Activated T-helper 9 cell treated with anti-CD3 and anti-CD28 coated beads, Interleukin-2, amount 50 U/mL, for 16 hours (primary cell): ENCODE measurements at places on chromosomes 7 and 10.

DNA sequence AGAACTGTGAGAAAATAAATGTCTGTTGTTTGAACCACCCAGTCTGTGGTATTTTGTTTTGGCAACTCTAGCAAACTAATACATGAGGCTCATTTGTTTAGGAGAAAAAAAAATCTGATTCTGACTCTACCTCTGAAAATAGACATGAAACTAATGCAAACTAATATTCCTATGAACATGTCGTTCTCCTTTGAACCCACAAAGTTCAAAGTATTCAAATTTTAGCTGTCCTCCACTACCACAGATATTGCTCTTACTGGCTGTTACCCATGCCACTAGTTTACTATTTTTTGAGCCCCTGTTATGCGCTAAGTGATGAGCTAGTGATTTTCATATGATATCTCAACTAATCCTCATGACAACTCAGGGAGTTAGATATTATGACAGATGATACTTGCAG, 58.8 kb upstream of the ZNF804B start:
- DNase-seq = no peak

DNA sequence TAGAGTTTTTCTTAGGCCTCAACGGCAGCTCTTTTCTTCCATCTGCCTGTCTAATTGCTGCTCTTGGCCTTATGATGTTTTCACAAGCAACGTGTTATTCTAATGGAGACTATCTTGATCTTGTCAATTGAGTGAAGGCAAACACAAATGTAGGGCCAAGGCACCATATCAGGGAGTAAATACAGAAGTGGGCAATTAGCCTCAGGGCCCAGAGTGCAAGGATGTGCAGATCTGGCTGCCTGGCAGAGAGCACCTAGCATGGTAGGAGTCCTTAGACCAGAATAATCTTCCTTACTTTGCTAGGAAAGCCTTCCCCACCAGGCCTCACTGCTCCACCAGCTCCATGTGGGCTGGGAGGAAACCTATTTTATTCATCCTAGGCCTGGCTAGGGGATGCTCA, 590.9 kb downstream of the LRMDA start:
- no peak for DNase-seq

DNA sequence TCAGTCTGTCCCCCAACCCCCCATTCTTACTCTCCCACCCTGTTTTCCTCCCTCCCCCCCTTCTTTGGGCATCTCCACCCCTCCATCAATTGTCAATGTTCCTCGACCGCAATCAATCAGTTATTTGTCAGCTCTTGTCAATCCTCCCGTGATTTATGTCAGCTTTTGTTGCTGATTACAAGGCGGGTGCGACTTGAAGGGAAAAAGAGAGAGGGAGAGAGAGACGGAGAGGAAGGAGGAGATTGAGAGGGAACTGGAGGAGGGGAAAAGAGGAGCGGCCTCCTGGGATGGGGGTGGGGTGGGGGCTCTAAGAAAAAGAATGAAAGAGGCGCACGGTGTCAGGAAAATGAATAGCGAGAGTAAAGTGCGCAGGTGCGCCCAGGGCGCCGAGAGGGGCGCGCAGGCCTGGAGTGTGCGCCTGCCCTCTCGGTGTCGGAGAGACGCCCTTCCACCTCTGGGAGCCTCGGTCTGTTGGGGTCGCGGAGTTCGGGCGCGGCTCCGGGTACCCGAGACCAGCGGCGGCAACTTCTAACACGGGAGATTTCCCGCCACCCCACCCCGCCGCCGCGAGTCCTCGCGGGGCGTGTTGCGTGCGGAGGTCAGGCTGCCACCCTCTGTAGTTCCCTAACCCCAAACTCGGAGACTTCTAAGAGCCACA, 1.1 kb upstream of the ZNF503 start:
- DNase-seq = no peak

GRCh38 chr10:89535171-89536012, at the start of gene SLC16A12:
SLC16A12 (minus strand) TSS chr10:89535594; CDS start chr10:89462578, 73,016 bp downstream.
- no peak for DNase-seq

- no peak for DNase-seq
These were observed 11.8 kb downstream of the ZAN start for GRCh38 chr7:100745184-100745583.

- DNase-seq = no peak
These were observed 6.5 kb downstream of the ZSWIM8 start for GRCh38 chr10:73791871-73792400.

DNA sequence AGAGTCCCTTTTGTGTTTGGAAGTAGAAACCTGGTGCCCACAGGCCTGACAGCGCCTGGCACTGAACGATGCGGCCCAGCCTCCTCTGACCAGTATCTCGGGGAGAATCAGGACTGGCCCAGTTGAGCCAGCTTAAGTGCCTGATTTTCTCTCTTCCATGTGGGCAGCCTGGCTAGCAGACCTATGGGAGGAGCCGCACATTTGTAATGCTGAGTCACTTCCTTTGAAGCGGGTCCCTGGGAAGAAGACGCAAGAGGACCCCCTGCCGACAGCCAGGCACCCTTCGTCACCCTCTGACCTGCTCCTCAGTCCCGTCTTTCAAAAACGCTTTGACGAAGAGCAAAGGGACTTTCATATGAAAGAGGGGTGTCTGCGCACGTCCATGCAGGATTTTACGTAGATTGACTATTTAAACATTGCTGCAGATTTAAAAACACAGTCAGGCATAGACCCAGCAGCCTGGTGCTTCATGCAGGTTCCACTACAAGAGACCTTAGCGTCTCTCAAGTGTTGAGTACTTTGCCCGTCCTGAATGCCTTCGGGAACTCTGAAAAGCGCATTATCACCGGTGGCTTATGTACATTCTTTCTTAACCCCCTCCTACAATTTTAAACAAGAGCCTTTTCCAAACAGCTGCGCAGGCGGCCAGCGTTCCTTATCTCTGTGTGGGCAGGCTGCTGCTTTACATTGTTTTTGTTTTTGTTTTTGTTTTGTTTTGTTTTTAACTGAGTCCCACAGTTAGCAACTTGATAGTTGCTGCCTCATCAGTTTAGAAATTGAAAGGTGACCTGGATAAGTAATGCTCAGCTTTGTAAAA, 36.5 kb upstream of the AP5Z1 start:
- no peak for DNase-seq

DNA sequence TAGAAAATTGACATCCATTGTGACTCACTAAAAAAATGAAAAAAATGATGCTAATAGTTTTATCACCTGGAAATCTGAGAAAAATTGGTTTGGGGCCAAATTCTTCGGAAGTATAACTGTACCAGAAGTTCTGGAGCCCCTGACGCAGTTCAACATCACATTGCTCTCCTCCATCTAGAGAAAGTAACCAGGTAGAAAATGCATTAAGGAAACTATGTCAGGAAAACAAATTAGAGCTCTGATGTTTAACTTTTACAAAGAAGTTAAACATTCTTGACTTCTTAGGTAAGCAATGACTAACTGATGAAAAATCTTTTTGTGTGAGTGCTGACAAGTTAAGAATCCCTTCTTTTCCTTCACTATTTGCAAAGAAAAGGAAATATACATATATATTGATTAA, 61.1 kb upstream of the TMEM196 start:
- no peak for DNase-seq

- DNase-seq = no peak
These were observed 427.0 kb downstream of the KCNMA1 start for GRCh38 chr10:77210645-77211044.

GRCh38 chr7:142874837-142875236, 10.7 kb downstream of the TRPV6 start:
- no peak for DNase-seq

DNA sequence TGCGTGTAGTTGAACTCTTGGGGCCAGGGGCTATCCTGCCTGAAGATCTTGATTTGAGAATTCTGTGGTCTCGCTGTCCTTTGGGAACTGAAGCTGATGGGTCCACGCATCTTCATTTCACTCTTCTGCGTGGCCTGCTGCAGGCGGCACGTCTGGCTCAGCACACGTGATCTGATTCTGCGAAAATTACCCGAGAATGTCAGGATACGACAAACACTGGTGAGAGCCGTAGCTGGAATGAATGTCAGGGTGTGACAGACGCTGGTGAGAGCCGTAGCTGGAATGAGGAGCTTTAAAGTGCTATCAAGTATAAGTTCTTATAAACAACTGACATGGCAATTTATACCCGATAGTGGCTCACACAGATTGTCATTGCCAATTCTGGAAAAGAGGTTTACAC, 44.6 kb upstream of the CFAP46 start:
- DNase-seq = no peak

- DNase-seq = no peak
These were observed 93.0 kb upstream of the PCGF5 start for GRCh38 chr10:91127341-91128082.

- DNase-seq = no peak
These were observed 12.1 kb upstream of the SNX13 start for GRCh38 chr7:17952387-17952786.

GRCh38 chr7:95536656-95537311, 51.0 kb downstream of the ASB4 start:
- DNase-seq = no peak

DNA sequence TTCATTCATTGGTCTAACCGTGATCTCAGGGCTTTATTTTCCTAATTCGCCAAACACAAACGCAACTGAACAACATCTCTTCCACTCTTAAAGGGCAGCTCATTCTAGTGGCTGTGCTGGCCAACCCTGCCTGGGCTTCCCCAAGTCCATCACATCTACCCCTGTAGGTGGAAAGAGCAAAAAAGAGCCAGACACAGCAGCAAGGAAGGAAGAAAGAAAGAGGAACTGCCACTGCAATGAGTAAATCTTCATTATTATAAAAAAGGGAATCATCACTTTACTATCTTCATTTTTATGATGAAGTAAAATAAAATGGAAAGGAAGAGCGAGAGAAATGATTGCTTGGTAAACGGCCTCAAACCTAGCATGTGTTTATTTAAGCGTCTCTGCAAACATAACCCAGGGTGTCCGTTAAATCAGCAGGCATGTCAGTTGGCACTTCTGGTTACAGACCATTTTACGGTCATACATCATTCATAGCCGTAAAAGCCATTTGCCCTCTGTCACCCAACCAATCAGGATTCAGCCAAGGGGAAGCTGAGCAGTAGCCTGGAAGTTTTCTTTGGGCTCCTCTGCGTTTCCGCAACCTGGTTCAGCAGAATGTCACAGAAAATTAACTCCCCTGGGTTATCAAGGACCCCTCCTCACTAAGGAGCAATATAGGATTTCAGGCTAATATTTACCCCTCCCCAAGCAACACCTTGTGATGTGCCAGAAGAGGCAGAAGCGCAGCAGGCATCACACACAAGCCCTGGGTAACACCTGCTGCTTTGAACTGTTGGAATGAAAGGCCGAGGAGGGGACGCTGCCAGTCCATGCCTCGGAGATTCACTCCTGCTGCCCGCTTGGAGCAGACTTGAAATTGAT, 234.0 kb downstream of the SNX10 start:
- no peak for DNase-seq

DNA sequence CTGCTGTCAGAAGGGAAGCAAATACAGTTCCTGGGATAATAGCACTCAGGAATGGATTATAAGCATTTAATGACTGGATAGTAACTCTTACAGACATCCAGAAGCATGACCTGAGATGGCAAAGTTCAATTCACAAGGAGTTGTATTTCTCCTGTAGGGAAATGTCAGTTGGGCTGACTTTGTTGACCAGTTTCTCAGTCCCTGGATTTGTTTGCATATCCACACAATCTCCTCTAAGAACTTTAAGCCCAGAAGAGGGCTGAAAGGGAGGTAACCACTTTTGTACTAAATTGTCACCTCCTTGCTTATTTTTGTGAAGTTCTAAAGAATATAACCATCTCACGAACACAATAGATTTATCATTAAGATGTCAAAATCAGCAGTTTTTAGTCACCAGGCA, 140.3 kb downstream of the SEMA3D start:
- DNase-seq = no peak

DNA sequence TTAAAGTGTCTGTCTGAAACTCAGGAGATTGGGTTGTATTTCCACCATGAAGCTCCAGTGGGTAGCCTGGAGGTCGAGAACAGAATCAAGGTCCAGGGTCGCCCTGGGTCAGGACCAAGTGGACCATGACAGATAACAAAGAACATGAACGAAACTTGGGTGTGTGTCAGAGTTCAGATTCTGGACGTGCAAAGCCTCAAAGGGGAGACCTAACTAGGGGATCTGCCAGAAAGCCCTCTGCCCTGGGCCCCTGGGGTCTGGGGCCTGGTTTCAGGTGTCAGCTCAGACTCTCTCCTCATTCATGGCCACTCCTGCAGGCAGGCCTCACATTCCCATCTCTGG, 1.6 kb downstream of the RASSF4 start:
- no peak for DNase-seq

DNA sequence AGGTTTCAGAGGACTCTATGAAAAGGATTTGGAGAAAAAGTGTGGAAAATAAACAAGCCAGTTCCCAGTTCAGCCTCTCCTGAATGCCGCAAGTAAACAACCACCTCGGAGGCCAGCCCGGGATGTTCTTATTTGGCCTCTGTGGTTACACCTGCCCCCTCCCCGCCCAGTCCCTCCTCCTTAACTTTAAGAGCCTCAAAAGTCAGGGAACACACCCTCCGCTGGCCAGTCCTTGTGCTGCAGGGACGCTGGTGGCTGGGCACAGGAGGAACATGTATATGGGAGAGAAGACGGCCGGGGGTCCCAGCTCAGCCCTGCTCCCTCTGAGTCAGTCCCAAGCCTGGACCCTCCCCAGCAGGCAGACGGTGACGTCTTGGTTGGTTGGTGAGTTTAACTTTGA, 6.1 kb downstream of the CHST3 start:
- DNase-seq = no peak

- peak; percentile 15 for DNase-seq
These were observed 12.6 kb downstream of the KLLN start for GRCh38 chr10:87850742-87851205.

GRCh38 chr10:6561552-6561951, 18.5 kb downstream of the PRKCQ start:
- DNase-seq = no peak

DNA sequence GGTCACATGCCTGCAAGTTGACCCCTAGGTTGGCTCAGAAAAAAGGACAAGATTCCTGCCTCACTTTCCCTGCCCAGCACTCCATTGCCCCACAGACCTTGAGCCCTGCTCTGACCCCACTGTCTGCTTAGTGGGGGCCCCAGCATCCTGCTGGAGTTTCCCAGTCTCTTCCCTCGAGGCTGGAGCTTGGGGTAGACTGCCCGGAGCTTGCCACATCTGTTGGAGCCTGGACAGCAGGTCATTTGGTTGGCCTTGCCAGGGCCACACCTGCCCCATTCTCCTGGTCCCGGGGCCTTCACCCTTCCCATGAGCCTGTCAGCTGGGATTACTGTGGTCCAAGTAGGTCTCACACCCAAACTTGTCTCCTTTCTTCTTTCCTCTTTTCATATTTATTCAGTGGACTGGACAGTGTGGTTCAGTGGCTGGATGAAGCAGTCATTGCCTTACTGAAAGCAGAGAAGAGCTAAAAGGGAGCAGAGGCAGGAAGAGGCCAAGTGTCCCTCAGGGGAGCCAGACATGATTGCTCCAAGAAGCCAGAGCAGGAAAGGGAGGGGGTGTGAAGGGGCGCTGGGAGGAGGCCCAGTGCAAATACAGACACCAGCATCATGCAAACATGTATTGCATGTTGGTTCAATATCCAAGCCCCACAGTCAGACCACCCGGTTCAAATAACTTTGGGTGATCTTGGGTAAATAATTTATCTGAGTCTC, 56.2 kb upstream of the CACUL1 start:
- DNase-seq = no peak
